CD4-positive, alpha-beta T cell treated with Interleukin-17A for 4 hours (primary cell): ENCODE measurements at places on chromosomes 6 and 20.

- DNase-seq, result no peak
These were observed 12.0 kb upstream of the ADGRF5 start for GRCh38 chr6:46933751-46934150.

- no peak for DNase-seq
These were observed 24.1 kb upstream of the NOL4L start for GRCh38 chr20:32609111-32609773.

DNA sequence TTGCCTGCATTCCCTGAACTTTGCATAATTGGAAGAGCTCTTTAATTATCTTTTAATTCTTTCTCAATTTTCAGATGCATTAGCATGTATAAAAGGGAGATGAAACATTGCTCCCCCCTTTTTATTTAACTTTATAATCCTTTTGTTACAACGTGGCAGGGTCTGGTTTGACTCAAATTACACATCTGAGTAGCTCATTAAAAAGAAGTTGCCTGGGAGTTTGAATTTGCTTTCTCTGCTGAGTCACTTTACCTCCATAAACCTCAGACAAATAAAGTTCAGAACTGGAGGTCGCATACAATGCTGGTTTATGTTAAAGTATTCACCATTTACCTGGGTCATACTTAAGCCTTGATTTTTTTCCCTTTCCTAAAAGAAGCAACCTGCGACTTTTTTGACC lies 495.2 kb downstream of the PREX1 start:
- DNase-seq, result no peak

GRCh38 chr6:124536842-124537191 lies 425.4 kb upstream of the RNF217 start:
- no peak for DNase-seq

GRCh38 chr6:61538801-61539200 lies 747.2 kb downstream of the KHDRBS2 start:
- no peak for DNase-seq

DNA sequence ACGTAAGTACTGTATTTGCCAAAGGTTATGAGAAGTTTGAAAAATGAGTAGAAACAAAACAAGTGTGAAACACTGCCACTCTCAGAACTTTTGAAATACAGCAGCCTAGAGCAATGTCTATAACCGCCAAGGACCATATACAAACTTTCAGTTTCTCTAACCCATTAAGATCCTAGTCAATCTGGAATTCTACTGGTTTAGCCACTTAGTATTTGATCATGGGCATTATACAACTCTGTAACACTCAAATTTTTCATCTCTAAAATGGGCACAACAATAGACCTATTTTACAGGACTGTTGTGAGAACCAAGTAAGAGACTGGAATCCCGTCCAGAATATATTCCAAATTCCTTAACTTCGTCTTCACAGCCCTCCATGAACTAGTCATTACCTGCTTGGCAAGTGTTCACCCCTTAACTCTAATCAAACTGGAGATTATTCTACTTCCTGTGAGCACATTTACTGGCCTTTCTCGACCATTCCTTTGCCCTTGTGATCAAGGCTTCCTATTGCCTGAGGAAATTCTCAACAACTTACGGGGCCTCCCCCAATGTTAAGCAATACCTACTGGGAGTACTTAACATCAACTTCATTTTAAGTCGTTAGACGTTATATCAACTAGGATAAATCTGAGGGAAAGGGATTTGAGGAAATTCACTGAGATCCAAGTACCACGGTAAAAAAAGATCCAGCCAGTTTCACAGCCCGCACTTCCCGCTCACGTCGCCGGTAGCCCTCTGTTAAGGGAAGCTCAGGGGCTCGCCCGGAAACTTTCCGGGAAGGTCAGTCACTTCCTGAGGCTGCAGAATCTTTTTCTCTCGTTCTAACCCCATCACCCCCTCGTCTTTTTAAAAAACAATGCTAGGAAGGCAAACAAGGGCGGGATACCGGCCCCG lies 1.1 kb downstream of the EIF2S2 start:
- DNase-seq, result no peak

DNA sequence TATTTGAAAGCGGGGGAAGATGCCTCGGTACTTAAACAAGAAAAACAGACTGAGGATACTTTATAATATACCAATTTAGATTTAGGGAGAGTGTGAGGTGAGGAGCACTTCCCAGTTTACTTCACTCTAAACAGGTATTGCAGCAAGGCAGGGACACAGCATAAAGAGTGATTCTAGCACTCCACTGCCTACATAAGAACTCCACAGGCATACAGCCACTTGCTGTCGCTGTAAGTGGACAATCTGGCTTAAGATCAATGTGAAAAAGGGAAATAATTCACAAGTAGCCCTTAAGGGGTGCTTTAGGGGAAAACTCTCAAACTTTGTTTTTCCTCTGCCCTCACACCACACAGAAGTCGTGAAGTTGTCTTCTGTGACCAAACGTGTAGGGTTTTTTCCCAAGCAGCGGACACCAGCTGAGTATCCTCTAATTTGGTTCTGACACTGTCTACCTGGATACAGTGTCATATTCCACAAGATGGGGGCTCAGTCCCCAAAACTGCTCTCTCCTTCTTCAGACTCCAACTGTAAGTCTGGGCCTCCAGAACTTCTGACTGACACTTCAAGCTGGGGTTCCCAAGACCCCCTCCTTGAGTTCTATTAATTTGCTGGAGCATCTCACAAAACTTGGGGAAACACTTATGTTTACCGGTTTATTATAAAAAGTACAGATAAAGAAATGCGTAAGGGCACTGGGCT lies 9.3 kb downstream of the ADNP start:
- DNase-seq, result no peak
